ENCODE measurements at places on chromosomes 7 and 10.
A peak's percentile ranks its signal among the peaks of the same experiment; 100 is the strongest.

DNA sequence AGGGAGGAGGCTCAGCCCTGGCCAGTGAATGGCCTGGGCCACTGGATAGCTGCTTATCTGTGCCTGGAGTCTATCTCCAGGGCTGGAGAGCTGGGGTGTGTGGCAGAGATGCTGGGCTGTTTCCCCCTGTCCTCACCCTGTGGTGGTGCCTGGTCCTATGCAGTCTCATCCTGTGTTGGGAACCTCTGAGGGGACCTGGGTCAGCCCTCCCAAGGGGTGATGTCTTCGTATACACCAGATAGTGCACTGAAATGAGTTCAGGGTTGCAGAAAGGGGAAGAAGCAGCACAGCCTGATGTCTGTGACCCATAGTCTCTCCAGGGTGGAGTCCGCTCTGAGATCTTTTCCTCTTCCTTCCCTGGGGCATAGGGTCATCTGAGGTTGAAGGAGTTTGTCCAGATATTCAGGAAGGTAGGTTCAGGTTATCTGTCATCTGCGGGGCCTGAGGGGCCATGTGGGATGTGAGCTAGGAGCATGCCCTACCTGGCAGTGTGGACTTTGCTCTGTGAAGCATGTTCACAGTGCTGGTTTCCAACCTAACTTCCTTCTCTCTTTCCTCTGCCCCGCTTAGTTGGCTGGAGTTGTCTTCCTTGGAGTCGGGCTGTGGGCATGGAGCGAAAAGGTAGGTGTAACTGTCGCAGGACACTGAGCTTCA is 33.4 kb upstream of the SH2D4B start:
- DNase-seq, result peak; percentile 74

DNA sequence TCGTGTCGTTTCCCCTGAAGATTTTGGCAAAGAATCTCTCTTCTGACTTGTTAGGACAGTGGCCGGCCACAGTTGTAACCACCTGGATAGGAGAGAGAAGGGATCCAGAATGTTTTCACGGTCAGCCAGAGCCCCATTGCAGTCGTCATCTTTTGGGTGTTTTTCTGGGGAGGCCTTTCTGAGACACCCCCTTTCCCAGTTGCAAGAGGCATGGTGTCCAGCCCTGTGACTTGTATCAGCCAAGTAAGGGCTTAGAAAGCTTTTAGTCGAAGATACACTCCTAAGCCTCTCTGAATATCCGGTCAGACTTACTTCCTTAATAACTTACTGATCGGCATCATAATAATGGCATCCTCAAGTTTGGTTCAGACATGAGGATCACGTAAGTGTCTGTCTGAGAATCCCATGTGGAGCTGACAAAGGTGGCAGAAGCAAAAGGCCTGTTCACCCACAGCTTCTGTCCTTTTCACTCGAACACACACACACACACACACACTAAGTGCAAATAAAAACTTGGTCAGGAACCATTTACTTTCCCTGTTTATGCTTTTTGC is 435.7 kb upstream of the GALNT17 start:
- DNase-seq, result no peak

- DNase-seq, result no peak
Observed at GRCh38 chr7:2792856-2793487, 51.1 kb downstream of the GNA12 start.

GRCh38 chr10:97363071-97363470 is 28.5 kb upstream of the FRAT2 start:
- DNase-seq, result no peak

DNA sequence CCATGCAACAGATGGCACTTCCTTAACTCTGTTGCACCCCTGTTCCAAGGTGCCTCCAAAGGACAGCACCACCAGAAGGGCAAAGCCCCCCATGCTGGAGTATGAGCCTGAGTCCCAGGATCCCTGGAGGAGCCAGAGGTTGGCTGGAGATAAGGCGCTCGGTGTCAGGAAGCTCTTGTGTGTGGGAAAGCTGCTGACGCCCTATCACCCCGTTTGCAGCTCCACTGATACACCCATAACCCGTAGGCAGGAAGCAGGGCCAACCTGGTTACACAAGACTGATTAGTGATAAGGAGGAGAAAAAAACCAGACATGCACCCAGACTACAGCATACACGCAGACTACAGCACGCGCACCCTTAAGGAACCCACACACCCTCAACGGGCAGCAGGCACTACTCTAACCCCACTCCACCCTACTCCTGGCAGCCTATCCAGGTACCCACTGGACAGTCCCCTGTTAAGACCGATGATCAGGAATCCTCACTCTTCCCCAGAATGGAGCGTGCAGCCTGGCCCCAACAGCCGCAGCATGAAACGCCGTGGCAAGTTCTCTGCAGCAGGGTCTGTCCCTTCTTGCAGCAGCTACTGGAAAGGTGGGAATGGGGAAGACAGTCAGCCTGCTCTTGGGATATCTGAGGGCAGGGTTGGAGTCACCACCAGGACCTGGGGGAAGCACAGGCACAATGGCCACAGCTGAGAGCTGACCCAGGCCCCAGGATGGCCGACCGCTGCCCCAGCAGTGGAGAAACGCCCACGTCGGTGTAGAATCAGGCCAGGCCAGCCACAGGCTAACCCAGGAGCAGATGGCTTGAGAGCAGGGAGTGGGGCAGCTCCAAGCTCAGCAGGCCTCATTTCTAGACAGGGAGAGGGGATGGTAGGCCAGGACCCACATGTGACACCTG is 38.3 kb upstream of the TUBB8 start:
- no peak for DNase-seq

- no peak for DNase-seq
Observed at GRCh38 chr10:119315128-119316001, 108.0 kb downstream of the GRK5 start.

DNA sequence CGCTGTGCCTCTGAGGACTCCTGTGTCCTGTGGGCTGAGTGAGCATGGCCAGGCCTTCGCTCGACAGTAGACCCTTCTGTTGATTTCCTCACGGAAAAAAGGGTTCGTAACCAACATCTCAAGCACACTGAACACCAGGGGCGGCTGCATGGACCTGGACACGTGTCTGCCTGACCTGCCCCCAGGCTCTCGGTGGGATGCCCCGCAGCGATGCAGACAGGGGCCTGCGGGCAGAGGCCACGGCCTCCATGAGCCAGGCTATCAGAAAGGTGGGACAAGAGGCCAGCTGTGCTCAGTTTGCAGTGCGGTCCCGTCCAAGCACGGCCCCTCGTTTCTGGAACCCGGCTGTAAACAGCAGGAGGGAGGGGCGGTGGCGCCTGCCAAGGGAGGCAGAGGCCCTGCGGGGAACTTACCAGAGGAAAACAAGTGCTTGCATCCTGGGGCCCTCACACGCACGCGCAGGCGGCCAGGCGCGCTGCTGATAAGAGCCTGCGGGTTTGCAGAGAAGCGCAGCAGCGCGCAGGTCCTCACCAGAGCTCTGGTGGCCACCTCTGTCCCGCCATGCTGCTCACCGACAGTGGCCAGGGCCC is 10.6 kb downstream of the GPR146 start:
- peak; percentile 88 for DNase-seq

DNA sequence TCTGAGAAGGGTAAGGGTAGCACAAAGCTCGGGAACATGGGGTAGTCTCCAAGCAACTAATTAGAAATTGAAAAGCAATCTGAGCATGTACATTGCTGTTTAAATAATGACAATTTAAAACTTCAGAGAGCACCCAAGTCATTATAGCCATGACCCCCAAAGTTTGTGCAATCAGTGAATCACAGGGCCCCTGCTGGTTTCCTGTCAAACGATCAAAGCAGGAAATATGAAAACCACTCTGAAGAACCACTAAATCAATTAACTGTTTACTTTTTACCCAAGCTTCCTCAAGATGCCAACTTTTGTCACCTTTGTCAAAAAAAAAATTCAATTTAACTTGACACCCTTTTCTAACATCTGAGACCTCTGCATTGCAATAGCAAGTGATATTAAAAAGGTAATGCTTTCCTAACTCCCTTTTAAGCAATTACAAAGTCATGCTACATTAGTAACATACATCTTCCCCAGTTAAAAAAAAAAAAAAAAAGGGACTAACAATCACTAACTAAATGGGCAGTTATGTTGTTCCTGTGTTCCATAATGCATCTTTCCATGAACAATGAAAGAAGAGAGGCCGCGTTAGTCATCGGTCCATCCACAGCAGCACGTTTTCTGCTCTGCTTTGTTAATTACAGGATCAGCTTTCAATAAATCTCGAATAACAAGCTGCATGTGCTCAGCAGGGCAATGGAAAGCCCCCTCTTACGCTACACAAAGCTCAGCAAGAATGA is 80.6 kb downstream of the ETV1 start:
- no peak for DNase-seq

- DNase-seq, result no peak
Observed at GRCh38 chr7:138853448-138853847, 55.5 kb upstream of the ATP6V0A4 start.

- DNase-seq, result no peak
Observed at GRCh38 chr7:55657654-55658053, 85.4 kb upstream of the VOPP1 start.

DNA sequence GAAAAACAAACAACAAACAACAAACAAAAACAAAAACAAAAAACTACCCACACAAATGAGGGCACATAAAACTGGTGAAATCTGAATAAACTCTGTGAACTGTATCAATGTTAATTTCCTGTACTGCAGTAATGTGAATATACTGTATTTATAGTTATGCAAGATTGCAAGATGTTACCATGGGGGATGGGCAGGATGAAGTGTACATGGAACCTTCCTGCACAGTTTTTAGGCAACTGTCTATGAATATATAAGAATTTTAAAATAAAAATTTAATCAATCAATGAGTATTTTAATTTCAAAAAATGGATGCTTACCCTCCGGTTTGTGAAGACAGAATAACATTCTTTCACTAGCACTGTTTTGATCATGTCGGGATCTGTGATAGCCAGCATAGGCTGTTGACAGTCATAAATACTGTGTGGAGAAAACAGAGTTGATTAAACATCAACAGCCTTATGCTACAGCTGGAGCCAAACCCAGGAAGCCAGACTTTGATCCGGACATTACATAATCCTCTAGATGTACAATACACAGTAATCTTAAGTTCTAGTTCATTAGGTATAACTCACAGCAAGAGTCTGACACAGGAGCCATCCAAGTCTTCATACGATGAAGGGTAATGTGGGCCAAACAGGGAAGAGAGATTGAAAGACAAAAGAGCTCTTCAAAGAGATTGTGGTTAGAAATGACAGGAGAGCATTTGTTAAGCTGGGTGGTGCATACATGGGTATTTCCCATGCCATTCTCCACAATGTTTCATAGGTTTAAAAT is 14.8 kb downstream of the CYP3A7 start:
- DNase-seq, result no peak

DNA sequence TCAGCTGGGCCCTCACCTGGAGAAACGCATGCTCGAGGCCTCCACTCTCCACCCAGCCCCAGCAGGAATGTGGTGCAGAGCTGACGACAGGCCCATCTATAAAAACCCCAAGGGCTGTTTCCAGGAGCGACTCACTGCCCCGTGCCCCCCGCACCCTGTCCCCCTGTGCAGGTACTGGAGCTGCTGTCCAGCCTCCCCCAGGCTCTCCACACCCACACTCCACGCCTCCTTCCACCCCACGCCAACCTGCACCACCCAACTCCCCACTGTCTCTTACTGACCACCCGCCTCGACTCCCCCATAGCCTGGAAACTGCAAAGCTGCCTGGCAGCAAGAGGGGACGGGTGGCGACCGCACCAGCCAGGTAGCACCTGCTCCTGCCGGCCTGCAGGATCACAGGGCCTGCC is 43.3 kb downstream of the DIP2C start:
- peak; percentile 68 for DNase-seq

DNA sequence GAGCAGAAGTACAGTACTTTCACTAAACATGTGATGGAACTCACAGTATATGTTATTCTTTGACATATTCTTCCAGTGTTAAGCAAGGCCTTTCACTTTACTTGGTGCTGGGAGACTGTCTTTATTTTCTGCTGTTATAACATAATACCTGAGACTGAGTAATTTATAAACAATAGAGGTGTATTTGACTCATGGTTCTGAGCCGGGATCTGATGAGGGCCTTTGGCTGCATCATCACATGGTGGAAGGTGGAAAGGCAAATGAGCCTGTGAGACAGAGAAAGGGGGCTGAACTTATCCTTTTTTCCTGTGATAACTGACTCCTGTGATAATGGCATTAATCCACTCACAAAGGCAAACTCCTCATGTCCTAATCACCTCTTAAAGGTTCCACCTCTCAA is 1.4 kb downstream of the SUPV3L1 start:
- no peak for DNase-seq

DNA sequence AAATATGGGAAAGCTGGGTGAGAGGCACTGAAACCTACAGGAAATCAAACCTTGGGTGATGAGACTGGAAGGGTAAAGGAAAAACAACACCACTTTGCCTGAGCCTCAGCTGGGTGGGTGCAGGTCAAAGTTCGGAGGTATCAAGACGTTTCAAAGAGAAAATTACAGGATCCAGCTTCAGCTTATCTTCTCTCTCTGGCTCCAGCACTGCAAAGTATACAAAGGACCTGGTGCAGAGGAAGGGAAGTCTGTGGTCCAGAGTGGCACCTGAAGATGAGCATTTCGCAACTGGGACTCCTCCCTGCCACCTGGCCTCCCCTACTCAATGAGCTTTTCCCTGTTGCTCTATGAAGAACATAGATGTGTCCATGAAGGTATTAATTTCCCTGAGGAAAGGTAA is 6.4 kb upstream of the FXYD4 start:
- DNase-seq, result no peak

DNA sequence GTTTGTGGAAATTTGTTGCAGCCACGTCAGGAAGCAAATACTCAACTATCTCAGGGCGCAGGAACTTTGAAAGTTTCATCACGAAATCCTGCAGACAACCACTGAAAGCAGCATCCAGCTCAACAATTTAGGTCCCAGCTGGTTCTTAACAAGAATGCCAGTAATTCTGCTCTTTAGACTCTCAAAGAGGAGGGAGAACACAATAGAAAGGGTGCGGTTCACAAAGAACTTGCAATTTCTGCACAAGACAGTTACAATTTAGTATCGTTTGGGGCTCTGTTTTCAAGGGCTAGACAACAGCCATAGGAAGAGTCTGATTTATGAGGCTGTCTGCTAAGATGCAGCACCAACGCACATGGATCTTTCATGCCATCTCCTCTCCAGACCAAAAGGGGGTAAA is 223.1 kb downstream of the FGFR2 start:
- DNase-seq, result no peak

- DNase-seq, result no peak
Observed at GRCh38 chr10:32979041-32979440, 21.0 kb upstream of the ITGB1 start.

DNA sequence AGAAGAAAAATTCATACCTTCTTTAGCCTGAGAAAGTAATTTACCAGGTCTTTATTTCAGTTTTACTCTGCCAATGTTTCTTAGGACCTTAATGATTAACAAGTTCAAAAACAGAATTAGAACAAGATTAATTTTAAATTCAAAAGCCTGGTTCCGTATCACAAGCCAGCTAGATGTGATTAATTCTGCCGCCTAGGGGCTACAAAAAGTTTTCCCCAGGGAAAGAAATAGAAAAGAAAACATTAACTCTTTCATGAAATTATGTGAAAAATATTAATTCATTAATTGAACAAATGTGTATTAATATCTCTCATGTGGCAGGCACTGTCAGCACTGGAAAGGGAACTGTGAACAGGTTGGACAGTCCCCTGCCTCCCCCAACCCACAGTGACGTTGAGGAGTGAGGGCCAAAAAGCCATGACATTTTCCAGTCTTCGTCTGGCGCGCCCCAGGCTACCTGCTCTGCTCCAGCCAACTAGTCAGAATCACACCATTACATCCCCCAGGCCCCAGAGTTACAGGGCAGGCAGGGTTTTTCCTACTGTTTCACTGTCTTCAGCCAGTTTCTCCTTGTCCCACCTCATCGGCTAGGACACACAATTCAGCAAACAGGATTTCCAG is 20.1 kb downstream of the TMEM176A start:
- DNase-seq, result no peak

- no peak for DNase-seq
Observed at GRCh38 chr7:27091105-27091504, 4.7 kb downstream of the HOXA1 start.

Data from cardiac septum (tissue), 1 donor.